Anterior cingulate cortex (tissue), 58 donors: ENCODE measurements at places on chromosomes 7 and 10.
A peak's percentile ranks its signal among the peaks of the same experiment; 100 is the strongest.

- no peak for DNase-seq
Observed at GRCh38 chr10:79248341-79249185, 98.7 kb upstream of the PPIF start.

GRCh38 chr7:42155584-42156290 lies 81.3 kb downstream of the GLI3 start:
- DNase-seq = no peak

DNA sequence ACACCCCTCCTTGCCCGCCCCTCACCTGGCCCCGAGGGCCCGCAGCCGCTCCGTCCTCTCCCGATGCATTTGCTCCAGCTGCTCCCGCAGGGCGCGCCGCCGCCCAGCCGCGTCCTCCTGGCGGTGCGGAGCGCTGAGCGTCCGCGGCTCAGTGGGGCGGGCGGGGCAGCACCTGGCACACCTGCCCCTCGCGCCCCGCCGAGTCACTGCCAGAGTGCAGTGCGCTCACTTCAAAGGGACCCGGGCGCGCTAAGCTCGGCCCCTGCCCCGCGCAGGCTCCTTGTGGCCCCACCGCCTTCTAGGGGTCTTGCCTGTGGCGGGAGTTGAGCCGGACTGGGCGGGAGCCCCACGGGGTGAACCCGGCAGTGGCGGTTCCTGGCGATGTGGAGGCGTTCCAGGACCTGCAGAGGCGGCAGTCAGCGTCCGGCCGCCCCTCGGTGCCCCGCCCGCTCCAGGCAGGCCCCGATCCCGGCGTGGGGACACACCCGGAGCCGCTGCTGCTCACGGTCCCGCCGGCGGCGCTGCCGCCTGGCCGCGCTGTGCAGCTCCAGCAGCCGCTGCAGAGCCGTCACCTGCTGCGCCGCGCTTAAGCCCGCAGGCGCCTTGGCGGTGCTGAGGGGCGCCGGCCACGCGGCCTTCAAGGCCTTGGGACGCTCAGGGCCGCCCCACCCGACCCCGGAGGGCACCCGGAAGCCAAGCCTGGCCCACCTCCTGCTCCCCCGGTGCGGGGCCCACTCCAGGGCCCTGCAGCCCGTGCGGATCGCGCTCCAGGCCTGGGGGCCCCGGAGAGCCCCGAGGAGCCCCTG lies 6.7 kb downstream of the ATP6V1F start:
- peak; percentile 24 for DNase-seq

- DNase-seq = no peak
Observed at GRCh38 chr10:103991393-103992128, 24.6 kb downstream of the SLK start.

- no peak for DNase-seq
Observed at GRCh38 chr7:44977304-44977958, 1.4 kb downstream of the MYO1G start.

DNA sequence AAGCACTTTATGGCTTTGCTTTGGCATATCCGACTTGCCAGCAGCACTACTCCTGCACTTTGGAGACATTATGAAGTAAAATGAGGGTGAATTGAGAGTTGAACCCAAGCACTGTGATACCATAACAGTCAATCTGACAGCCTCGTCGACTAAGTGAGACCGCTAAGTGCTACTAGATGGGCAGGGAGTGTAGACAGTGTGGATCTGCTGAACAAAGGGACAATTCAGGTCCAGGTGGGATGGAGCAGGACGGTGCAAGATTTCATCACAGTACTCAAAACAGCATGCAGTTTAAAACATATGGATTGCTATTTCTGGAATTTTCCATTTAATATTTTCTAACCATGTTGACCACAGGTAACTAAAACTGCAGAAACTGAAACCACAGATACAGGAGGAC lies 20.8 kb upstream of the PRTFDC1 start:
- no peak for DNase-seq

GRCh38 chr7:115135769-115136410 lies 214.0 kb downstream of the MDFIC start:
- no peak for DNase-seq

DNA sequence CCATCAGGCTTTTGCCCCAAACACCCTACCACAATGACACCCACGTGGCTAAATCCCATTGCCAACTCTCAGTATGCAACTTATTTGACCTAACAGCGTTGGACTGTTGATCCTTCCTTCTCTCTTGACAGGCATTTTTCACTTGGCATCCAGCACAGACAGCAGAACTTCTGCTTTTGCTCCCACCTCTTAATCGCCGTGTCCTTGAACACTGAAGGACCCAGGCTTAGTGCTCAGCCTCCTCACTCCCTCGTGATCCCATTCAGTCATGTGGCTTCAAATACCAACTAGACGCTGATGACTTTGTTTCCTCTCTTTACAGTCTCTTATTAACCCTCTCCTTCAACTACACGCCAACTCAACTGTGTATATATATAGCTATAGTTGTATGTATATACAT lies 25.0 kb downstream of the ZFAND2A start:
- DNase-seq = no peak

- no peak for DNase-seq
Observed at GRCh38 chr7:45215601-45216062, 58.0 kb downstream of the RAMP3 start.

GRCh38 chr7:91668217-91668616 lies 212.3 kb downstream of the MTERF1 start:
- DNase-seq = no peak

- DNase-seq = no peak
Observed at GRCh38 chr7:41046776-41047175, 656.1 kb downstream of the INHBA start.
